NB4 (cell line): ENCODE measurements at places on chromosomes 7 and 10.

DNA sequence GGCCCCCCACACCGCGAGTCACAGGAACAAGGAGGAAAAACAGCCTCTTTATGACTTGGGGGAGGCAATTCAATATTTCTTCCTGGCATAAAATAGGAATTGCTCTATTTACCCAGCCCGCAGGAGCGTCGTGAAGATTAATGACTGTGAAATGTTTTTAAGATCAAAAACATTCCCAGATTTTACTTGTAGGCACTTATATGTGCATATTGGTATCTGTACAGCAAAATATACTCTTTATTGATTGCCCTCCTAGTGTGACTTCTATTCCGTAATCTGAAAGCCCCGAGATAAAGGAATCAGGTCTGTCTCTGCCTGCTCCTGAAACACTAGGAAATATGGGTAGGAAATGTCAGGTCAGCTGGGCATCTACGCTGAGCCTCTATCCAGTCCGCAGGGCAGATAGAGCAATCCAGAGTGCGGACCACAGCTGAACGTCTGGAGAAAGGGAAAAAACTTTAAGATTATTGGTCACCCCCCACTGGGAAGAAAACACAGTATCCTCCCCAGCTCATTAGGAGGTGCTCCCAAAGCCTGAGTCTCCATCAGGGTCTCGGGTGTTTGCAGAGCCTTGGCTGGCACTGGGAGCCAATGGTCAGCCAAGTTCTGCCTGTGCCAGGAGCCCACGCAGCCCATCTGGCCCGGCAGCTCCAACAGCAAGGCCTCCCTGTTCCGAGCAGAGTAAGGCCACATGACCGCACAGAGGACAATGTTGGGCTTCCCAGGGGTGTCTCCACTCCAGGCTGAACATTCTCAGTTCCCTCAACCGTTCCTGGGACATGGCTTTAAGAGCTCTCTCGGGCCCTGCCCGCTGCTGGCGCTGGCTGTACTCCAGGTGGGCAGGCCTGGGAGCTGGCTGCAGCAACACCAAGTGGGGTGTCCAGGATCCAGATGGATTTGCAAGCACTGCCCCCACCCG is 7.7 kb downstream of the CTBP2 start:
- DNase-seq = no peak

GRCh38 chr7:30019960-30020359 is 6.5 kb downstream of the FKBP14 start:
- DNase-seq = no peak

- DNase-seq = no peak
These were observed 7.0 kb downstream of the ANKRD1 start for GRCh38 chr10:90913774-90914420.

- DNase-seq = no peak
These were observed 91.5 kb upstream of the CALN1 start for GRCh38 chr7:72503644-72504043.

GRCh38 chr7:158374586-158374985 is 213.0 kb downstream of the PTPRN2 start:
- no peak for DNase-seq

GRCh38 chr7:126715076-126715475 is 537.7 kb downstream of the GRM8 start:
- no peak for DNase-seq
